Cardiac atrium fibroblast (primary cell): ENCODE measurements at places on chromosomes 7 and 10. TPM values are rescaled to one million over a fixed set of nuclear protein-coding genes. Genes with fewer than 3 reads are reported as not detected.

OR13A1 gene
- not detected in 2 replicates for total RNA-seq

TACC2 gene
- 5.2 and 7.9 TPM in 2 replicates for total RNA-seq

NUPR2 gene
- total RNA-seq: not detected in 2 replicates

CTAGE8 gene
- under 0.01 TPM in 1 of 2 replicates, not detected in the other for total RNA-seq

HGF gene
- total RNA-seq: 117 and 150 TPM in 2 replicates

ZNF727 gene
- total RNA-seq: not detected in 2 replicates

PKD1L1 gene
- total RNA-seq: 0.16 TPM in 1 of 2 replicates, not detected in the other

GRB10 gene
- total RNA-seq: 39.5 and 41.0 TPM in 2 replicates

ATOH7 gene
- not detected in 2 replicates for total RNA-seq

MCM10 gene
- total RNA-seq: 2.2 and 2.6 TPM in 2 replicates

OR2A42 gene
- total RNA-seq: not detected in 2 replicates

RNLS gene
- total RNA-seq: 15.3 and 19.4 TPM in 2 replicates

LGI1 gene
- not detected in 2 replicates for total RNA-seq

LLCFC1 gene
- total RNA-seq: not detected in 2 replicates

ICA1 gene
- not detected in 2 replicates for total RNA-seq

UBE2D1 gene
- 4.7 and 10.5 TPM in 2 replicates for total RNA-seq

SLC26A4 gene
- total RNA-seq: 0.16 and 0.18 TPM in 2 replicates

MYL10 gene
- total RNA-seq: not detected in 2 replicates

C10orf53 gene
- total RNA-seq: not detected in 2 replicates

IQUB gene
- under 0.01 and 0.54 TPM in 2 replicates for total RNA-seq

IL6 gene
- 184 and 291 TPM in 2 replicates for total RNA-seq

ANKRD7 gene
- total RNA-seq: 3.2 TPM in 1 of 2 replicates, not detected in the other

INSYN2A gene
- total RNA-seq: not detected in 2 replicates

ZNF680 gene
- 7.1 and 17.9 TPM in 2 replicates for total RNA-seq

FAM25C gene
- not detected in 2 replicates for total RNA-seq

PNLIP gene
- total RNA-seq: not detected in 2 replicates

SLC16A12 gene
- 3.6 and 5.8 TPM in 2 replicates for total RNA-seq

OPALIN gene
- not detected in 2 replicates for total RNA-seq

HOXA11 gene
- not detected in 2 replicates for total RNA-seq

ANKRD1 gene
- total RNA-seq: 178 and 184 TPM in 2 replicates

TMEM140 gene
- total RNA-seq: 1.6 and 8.1 TPM in 2 replicates

NEURL1 gene
- not detected in 2 replicates for total RNA-seq

DMBT1 gene
- not detected in 2 replicates for total RNA-seq

SLC37A3 gene
- 54.8 and 61.4 TPM in 2 replicates for total RNA-seq

RET gene
- under 0.01 TPM in 1 of 2 replicates, not detected in the other for total RNA-seq
